ENCODE measurements at places on chromosomes 3 and 15.

DNA sequence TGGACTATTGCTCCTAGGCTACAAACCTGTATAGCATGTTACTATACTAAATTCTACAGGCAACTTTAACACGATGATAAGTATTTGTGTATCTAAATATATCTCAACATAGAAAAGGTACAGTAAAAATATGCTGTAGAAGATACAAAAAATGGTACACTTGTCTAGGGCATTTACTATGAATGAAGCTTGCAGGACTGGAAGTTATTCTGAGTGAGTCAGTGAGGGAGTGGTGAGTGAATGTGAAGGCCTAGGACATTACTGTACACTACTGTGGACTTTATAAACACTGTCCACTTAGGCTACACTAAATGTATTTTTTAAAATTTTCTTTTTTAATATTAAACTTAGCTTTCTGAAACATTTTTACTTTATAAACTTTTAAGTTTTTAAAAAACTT lies 140.5 kb upstream of the SGO1 start:
- no peak for DNase-seq

DNA sequence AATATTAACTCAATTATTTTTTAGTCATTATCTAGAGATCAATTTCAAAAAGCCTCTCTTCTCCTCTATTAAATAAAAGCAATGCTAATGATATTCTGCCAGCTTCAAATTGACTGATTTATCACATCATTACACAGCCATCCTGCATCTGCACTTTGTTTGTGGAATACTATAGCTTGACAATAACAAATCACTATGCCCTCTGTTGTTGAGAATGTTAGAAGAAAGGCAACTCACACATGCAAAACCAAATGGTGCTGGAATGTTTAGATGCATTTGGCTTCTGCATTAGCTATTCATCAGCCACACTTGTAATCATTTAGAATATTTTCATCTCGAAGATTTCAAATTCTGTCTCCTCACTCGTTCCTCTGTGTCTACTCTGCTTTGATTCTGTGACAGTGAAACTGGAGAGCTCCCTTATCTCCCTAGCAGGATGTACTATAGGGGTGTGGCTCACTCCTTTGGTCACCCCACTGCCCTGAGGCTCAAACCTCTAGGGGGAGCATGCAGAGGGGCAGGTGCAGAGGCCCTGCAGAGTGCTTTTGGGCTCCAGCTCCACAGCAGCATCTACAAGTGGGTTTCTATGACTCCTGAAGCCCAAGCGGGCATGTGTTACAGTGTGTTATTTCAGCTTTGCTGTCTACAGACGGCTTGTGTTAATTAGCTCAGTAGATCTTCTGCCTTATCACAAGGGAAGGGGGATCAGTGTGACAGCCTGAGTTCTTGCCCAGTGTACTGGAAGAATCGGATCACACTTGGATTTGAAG lies 454.1 kb upstream of the BCHE start:
- DNase-seq = no peak

GRCh38 chr15:76062286-76062685 lies 2.5 kb downstream of the TMEM266 start:
- no peak for DNase-seq

DNA sequence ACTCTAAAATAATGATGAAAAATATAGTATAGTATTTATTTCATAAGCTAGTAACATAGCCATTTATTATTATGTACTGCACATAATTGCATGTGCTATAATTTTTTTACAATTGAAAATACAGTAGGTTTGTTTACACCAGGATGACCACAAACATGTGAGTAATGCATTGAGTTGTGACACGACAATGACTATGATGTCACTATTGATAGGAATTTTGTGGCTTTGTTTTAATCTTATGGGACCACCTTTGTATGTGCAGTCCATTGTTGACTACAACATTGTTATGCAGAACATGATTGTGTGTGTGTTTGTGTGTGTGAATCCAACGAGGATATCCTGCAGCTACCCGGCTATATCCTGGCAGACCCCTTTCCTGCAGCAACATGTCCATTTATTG lies 372.2 kb upstream of the MCTP2 start:
- DNase-seq = no peak

DNA sequence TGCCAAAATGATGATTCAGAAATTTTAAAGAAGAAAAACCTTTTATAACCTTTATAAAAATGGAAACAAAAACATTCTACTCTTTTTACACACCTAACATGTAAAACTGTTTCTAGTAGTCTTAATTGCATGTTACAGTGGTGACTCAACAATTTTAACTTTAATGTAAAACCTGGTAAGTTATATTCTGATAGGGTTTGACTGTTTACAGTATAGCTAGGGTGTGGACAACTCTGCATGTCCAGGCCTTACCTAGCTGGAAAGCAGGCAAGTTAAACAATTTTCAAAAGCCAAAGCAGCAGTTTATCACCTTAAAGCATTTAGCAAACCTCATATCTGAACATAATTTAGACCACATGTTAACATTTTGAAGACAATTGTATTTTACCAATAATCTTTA lies 328.5 kb downstream of the NEK10 start:
- no peak for DNase-seq

GRCh38 chr15:49715211-49715610 lies 94.4 kb downstream of the DTWD1 start:
- DNase-seq = no peak

GRCh38 chr3:152497457-152497856 lies 228.7 kb downstream of the MBNL1 start:
- DNase-seq = no peak

- no peak for DNase-seq
Observed at GRCh38 chr15:59282515-59283337, 76.1 kb downstream of the LDHAL6B start.

- DNase-seq = no peak
Observed at GRCh38 chr3:111735243-111735758, 123.8 kb upstream of the PHLDB2 start.

GRCh38 chr3:172980849-172981248 lies 160.2 kb downstream of the SPATA16 start:
- DNase-seq = no peak

DNA sequence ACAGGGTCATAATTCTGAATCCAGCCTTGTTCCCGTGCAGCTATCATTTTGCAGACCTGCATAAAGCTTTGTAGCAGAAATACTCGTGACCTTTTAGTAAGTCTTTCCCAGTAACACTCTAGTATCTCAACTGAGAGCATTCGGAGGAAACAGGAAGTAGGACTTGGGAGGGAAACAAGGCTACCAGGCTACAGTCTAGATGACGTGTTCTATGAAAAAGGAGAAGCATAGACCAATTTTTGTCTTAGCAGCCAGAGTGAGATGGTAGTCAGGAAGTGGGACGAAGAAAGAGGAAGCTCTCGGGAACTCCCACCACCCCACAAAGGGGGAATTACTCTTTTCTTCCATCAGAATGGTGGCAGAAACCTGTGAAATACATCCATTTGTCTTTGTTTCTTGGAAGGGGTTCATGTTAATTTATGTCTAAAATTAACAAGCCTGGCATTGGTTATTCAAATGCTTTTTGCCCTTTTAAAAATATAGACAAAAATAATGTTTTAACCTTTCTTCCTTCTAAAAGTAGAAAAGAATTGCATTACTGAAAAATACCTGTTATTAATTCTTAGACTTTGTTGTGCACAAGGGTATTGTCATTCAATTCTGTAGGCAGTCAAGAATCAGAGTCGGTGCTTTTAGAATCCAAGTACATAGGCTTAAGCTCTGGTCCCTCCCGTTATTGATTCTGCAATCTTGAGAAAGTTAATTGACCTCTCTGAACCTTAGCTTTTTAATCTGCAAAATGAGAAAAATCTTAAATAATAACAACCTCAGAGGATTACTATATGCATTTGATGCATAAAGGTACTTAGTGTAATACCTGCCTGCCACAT lies 1.6 kb upstream of the SUCNR1 start:
- no peak for DNase-seq

- DNase-seq = no peak
Observed at GRCh38 chr3:167899093-167899492, 163.6 kb downstream of the SERPINI1 start.

DNA sequence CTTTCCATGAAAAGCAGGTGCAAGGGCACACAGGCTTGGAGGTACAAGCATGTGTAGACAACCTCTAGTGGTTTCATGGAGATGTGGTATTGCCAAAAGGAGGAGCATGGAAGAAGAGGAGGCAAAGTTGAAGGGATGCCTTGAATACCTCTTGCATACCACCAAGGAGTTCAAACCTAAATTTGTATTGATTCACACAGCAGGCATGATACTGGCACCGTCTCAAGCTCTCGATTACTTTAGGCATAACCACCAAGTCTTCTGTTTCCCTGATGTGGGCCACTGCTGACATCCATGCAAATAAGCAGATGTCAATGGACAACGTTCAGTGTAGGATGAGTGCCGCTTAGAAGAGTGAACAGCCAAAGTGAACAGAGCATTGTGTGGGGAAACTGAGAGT lies 87.1 kb downstream of the SCN11A start:
- DNase-seq = no peak

- DNase-seq = no peak
Observed at GRCh38 chr3:118850687-118851086, 184.0 kb downstream of the IGSF11 start.

DNA sequence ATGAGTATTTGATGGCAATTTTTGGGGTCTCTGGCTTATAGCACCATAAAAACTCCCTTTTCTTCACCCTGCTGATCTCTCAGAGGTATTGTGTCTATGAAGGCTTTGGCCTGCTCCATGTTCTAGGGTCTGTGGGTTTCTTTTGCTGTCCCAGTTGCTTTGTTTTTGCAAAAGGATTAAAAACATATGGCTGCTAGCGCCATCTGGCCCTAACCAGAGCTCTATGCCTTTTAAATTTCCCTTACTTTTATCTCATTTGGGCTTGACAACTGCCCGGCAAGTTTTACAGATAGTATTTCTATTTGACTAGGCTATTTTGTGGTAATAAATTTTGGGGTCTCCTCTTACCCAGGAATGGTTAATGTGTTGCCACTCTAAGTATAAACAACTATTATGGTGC lies 6.4 kb upstream of the GHRL start:
- no peak for DNase-seq

- DNase-seq = no peak
Observed at GRCh38 chr3:34882764-34883163, 756.6 kb upstream of the ARPP21 start.
